ENCODE measurements at places on chromosomes 5 and 9.
A peak's percentile ranks its signal among the peaks of the same experiment; 100 is the strongest.

DNA sequence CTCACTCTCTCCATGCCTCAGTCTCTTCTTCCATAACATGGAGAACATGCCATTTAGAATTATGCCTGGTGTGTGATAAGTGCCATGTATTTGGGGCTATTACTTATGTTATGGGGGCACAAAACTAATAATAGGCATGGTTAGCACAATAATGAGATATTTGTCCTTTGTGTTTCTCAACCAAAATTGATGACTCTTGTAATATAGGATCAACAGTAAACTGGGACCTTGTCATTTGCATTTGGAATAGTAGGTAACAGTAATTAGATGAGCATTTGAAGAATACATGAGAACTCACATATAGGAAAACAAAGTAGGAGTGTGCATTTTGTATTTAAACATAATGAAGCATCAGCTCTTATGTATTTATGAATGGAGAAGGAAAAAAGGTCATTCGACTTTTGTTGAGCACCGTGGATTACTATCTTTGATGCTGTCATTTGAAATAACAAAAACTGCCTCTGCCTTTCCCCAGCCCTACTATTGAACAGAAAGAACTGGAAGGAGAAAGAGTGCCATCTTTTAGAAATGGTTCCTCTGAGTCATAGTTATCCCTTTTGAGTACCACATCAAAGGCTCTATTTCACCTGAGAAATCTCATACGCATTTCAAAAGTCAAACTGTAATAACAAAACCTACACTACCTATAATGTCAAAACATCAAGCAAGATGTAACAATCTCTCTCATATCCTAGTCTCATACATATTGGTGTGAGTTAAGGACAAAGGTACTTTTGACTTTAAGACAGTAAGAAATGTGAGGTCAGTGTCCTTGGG is 655.2 kb downstream of the PDE4D start:
- no peak for DNase-seq

- DNase-seq = no peak
These were observed 497.6 kb downstream of the IRX1 start for GRCh38 chr5:4093236-4093635.

DNA sequence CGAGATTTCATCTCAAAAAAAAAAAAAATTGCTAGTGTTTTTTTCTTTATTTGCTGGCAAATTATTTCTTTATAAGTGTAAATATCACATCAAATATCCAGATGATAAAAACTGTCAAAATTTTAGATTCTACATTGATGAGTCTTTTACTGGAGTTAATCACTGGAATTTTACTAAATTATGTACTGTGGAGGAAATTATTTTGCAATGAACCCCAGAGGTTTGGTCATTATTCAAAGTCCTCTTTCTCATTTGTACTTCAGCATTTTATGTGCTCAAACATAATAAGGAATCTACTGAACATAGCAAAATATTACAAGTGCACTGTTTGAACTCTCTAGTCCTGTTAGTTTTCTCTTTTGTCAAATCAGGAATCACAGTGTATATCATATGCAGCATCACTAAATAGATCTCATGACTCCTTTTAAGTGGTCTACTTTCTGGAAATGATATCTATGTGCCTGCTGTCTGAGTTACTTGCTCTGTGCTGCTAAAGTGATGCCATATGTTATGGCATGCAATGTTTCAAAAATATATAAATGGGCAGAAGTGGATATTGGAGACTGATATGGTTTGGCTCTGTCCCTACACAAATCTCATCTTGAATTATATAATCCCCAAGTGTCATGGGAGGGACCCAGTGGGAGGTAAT is 18.0 kb downstream of the OTULINL start:
- no peak for DNase-seq

DNA sequence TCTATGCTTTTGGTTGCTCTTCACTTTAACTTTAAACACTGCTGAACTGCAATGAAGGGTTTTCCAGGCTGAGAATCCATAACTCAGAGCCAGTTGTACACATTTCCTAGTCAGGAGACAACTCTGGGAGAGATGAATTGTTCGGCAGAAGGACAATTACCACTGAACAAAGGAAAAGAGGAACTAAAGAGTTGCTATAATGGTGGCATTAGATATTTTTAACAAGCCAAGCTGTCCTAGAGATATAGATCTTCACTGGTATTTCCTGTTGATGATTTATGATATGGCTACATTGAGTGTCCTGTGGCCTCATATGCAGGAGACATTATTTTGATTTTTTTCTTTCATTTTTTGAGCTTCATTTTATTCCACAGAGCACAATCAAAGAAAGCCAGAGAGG is 219.1 kb upstream of the PCSK5 start:
- DNase-seq = no peak

- DNase-seq = no peak
These were observed 22.6 kb downstream of the CDH9 start for GRCh38 chr5:27015758-27016157.

DNA sequence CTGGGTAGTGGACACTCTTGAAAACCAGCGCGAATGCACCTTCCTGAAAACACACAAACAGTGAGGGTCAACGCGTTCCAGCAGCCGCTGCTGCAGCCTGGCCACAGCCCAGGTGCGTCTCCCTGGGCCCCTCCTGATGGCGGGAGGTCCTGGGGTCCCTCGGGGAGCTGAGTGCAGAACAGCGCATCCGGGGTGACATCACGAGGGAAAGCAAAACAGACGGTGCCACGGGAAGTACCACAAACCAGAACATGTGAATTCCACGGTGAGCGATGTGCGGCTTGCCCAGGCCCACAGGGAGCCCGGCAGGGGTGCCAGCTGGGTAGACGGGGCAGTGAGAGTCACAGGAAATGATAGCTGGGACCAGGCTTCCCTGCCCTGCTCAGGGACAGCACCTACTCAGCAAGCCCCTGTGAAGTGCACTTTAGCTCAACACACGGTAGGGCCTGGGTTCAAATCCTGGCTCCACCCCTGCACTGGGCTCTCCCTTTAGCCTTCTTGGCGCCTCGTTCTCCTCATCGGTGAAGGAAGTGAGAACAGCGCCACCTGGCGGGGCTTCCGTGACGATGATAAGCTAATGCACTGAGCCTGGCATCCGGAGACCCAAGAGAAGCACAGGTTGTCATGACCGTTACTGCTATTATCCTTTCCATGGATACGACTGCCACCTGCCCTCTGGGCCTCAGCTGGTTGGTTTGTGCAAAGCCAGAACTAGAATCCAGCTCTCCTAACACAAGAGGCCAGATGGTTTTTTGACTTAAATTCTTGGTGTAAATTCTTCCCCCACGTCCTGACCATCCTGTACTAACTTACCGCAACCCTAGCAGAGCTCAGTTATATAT is 24.6 kb downstream of the GFPT2 start:
- peak; percentile 48 for DNase-seq

DNA sequence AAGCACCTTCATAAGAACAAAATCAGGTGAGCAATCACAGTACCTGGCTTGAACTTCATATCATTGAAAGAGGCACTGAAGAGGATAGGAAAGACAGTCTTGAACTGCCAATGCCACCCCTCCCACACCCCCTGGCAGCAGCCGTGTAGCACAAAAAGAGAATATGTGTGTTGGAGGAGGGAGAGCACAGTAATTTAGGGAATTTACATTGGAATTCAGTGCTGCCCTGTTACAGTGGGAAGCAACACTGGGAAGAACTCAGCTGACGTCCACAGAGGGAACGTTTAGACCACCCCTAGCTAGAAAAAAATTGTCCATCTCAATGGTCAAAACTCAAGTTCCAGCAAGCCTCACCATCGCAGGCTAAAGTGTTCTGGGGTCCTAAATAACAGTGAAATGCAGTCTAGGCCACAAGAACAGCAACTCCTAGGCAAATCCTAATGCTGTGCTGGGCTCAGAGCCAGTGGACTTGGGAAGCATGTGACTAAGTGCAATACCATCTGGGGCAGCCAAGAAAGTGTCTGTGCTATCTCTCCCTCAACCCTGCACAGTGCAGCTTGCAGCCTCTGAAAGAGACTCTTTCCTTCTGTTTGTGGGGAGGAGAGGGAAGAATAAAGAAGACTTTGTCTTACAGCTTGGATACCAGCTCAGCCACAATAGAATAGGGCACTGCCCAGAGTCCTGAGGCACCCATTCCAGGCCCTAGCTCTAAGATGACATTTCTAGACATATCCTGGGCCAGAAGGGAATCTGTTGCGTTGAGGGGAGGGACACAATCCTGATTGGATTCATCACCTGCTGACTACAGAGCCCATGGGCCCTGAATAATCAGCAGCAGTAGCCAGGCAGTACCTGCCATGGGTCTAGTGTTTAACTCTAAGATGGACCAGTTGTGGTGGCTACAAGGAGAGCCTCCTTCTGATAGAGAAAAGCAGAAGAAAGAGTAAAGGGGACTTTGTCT is 62.1 kb upstream of the VLDLR start:
- DNase-seq = no peak

DNA sequence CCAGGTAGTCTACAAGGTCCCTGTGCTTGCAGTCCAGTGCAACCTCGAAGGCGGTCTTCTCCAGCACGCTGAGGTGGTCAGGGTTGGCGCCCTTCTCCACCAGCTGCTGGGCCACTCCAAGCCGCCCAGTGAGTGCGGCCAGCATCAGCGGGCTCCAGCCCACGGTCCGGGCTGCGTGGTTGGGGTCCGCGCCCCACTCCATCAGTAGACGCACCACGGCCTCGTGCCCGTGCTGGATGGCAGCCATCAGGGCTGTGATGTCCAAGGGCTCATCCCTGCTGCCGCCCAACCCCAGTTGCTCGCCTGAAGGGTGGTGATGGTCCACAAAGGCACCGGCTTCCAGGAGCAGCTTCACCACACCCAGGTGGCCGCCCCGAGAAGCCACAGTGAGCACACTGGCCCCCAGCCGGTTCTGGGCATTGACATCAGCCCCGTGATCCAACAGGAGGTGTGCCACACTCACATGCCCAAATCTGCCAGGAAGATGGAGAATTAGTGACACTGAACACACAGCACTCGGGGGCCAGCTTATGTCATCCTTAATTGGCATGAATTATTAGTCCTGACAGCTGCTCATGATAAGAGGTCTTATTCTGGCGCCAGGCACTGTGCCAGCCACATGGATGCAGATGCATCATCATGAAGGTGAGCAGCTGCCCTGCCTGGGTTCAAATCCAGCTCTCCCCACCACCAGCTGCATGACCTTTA is 6.1 kb downstream of the ANKS6 start:
- no peak for DNase-seq

Data from NCI-H187 (cell line).